ENCODE measurements at places on chromosomes 7 and 10.

DNA sequence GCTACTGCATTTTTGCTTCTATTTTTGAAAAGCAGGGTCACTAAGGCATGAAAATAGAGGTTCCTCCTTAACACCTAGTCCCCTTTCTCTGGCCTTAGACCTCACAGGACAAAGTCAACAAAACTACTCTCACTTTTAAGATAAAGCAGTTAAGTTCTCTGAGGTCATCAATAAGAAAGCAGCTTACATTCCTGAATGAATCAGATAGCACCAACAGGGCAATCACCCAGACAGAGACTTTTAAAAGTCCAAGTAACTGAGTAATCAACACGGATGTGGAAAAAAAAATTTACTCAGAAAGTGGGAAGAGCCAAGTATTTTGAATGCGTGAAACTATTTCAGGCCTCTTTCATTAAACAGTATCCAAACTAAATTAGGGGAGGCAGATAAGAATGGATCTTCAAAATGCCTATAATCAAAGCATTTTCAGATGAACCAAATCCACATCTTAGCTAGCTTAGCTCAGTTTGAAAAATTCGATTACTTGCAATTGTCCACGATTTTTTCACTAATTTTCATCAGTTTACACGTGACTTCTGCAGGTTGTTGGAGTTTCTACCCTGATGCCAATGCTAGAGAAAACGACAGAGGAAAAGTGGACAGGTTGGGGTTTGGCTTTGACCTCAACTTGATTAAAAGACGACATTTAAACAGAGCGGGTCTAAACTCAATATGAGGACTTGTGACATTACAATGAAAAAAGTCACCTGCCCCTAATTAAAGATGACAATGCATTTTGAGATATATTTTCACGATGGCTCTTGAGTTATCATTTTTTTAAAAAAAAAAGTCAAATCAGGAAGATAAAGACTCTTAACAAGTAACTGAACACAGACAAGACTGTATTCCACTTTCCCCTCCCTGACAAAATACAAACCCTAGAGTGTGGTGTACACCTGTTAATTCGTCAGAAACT is 1.6 kb downstream of the BEND7 start:
- DNase-seq: no peak

- DNase-seq: no peak
Observed at GRCh38 chr10:82942286-82943099, 1067.5 kb downstream of the NRG3 start.

DNA sequence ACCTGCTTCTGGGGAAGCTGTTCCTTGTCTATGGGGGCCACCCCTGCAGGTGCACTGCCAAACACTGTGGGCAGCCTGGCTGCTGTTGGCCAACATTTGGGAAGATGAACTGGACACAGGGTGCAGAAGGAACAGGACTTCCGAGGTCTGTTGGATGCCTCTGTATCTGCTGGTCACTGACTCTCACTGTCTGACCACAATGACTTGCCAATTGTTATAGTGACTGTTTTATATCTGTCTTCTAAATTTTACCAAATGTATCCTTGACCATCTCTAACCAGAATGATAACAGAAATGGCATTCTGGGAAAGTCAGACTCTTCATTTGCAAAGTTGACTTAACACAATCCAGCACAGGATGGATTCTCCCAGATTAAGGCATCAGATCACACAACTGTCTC is 214.0 kb upstream of the PRSS58 start:
- no peak for DNase-seq

DNA sequence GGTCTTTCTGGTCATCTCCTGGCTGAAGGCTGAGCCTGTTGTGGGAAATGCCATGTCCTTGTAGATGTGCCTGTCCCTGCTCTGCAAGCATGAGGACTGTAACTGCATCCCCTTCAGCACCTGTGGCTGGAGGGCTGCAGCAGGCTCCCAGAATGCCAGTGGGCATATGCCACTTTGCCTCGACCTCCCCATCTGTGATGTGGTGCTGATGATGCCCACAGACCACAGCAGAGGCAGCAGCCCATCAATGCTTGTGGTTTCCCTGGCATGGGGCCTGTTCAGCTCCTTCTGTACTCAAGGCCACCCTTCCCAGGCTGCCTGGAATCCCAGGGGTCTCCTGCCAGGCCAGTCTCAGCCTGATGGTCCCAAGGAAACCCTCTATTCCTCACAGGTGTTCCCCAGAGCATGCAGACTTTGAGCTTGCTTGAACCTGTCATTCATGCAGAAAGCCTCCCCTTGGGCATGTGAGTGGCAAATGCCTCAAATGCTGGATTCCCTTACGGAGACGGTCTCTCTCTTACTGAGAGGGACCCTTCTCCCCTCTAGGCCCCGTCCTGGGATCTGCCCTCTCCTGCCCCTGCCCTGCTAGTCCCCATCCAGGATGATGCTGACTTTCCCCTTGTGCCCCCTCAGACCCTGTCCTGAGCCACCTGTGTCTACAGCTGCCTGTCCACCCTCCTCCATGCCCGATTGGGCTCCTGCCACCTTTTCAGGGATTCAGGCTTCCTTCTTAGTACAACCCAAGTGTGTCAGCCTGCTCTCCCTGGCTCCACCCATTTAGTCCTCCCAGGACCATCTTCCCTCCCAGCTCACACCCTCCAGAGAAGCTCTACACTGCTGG is 50.9 kb upstream of the ANTXRL start:
- DNase-seq: no peak

- DNase-seq: no peak
Observed at GRCh38 chr10:112951359-112952281, 1.6 kb downstream of the TCF7L2 start.

GRCh38 chr7:1844951-1845390 is 174.9 kb downstream of the ELFN1 start:
- DNase-seq: no peak

GRCh38 chr7:18900803-18901202 is 216.6 kb downstream of the TWIST1 start:
- no peak for DNase-seq

DNA sequence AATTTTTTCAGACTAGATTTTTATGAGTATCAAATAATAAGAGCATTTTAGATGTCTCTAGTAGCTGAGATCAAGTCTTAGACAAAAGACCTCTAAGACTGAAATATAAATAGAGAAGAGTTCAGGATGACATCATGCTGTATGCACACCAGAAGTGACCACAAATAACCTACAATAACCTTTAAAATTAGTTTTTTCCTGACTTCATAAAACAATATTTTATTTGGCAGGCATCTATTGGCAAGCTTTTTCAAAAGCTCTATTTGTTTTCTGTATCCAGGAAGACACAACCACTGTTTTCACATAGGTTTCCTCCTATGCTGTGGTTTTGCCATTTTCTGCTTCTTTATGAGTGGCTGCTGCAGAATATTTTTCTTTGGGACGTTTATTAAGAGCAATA is 359.1 kb downstream of the CRPPA start:
- DNase-seq: no peak

DNA sequence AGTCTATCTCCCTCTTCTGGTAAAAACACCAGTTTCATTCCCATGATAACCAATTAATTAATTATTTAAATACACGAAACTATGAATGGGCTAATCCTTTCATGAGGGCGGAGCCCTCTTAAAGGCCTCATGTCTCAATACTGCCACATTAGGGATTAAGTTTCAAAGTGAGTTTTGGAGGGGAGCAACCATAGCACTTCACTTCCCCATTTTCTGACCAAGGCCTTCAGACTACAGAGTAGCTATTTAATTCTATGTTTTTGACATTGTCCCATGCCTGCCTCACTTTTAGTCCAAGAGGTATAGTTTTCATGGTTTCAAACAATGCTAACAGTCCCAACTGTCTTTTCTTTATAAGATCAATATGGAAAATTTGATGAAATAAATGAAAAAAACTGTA is 618.6 kb downstream of the ZWINT start:
- DNase-seq: no peak

DNA sequence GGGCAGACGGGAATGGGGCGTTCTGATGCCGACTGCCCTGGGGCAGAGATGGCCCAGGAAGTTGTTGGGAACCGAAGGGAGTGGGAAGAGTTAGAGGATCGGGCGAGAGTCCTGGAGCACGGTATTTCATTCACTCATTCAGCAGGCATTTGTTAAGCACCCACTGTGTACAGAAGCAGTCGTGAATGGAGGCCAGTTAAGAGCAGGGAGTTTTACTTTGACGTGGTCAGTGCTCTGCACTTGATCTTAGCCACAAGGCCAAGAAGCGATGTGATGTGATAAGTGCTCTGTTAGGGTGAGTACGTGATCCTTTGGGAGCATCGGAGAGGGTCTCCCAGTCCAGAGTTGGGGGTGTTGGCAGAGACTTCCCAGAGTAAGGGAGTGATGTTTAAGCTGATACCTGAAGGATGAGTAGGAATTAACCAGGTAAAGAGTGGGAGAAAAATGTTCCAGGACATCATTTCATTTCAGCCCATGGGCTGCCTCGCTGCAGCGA is 890 bp downstream of the ZFYVE27 start:
- no peak for DNase-seq

GRCh38 chr10:102462512-102463054 is 11.2 kb upstream of the C10orf95 start:
- DNase-seq: no peak

- DNase-seq: no peak
Observed at GRCh38 chr10:103278862-103279298, 1.9 kb downstream of the INA start.

GRCh38 chr10:49351669-49352068 is 44.2 kb downstream of the DRGX start:
- no peak for DNase-seq

DNA sequence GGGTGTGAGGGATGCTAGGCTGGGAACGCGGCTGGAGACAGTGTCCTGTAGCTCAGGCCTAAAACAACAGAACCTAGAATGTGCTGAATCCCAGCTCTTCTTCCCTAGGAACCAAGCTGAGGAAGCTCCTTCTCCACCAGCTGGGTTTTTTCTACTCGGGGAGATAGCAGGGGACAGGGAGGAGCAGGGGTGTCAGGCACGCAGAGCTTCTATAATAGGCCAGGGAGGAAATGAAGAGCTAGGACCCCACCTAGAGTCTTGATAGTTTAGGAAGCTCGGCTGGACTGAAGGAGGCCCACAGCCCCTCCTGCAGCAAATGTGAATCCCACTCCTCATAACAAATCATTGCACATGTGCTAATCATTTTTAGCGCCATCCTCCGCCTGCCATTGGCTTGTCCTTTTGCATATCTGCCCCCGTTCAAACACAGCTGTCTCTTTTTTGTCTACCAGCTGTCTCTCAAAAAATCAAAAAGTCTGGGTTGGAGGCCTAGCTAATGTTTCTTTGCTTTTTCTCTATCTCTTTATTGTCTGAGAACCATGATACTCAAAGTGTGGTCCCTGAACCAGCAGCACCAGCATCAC is 24.1 kb upstream of the FAM180A start:
- no peak for DNase-seq

- DNase-seq: no peak
Observed at GRCh38 chr10:113239566-113240350, 289.7 kb downstream of the TCF7L2 start.

DNA sequence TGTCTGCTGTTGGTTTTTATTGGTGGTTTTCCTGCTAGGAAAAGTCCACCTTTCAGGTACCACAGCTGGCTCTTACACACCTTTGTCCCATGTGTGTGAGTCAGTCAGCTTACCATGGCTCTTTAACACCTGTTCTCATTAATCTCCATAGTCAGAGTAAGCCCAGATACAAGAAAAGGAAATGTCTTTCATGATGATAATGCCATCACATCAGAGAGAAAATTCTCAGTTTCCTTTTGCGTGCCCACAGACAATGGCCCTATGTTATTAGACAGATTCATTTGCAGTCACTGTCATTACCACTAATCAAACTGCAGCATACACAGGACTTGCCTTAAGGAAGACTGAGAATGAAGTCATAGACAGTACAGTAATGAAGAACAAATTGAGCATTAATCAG is 1583.6 kb upstream of the LRRTM3 start:
- DNase-seq: no peak

DNA sequence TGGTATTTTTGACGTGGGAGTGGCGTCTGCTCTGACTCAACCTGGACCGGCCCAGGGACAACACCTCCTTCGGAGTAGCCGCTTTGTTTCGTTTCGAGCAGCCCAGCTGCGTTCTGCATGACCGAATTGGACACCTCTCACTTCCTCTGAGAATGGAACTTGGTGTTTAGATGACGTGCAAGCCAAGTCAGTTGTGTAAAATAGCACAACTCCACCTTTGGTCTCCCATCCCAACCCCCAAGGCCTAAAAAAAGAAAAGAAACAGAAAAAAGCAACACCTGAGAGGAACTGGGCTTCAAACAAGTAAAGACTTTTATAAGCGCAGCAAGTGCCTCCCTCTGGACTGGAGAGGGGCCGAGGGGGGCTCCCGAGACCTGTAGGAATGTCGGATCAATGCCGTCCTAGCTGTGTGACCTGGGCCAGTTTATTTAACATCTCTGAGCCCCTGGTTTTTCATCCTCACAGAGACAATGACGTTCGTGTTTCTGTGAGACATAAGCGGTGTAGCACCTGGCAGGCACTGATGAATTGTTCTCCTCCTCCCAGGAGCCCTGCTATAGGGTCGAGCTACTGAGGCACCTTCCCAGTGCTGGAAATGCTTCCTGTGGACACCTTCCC is 52.0 kb upstream of the SMNDC1 start:
- DNase-seq: peak; percentile 34

DNA sequence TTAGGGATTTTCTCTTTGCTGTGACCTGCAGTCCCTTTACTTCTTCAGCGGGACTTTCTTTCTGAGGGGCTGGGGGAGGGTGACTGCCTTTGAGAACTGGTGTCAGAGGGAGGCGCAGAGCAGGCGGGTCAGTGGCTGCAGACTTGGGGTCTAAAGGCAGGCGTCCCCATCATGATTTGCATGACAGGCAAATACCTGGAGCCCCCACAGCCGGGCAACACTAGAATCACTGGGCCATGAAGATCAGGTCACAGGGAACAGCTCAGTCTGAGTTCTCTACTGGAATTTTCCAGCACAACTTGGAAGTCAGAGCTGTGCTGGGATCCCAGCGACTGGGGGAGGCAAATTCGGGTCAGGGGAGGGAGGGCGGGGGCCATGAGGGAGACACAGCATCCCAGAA is 29.2 kb upstream of the PITRM1 start:
- DNase-seq: no peak

DNA sequence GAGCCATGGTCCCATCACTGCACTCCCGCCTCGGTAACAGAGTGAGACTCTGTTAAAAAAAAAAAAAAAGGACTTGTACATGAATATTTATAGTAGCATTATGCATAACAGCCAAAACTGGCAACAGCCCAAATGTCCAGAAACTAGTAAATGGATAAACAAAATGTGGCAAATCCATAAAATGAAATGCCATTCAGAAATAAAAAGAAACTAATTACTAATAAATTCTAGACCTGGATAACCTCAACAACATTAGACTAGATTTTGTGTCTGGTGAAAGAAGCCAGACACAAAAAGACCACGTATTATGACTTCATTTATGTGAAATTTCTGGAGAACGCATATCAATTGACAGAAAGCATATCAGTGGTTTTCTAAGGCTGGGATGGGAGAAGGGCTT is 74.5 kb downstream of the HPSE2 start:
- no peak for DNase-seq

DNA sequence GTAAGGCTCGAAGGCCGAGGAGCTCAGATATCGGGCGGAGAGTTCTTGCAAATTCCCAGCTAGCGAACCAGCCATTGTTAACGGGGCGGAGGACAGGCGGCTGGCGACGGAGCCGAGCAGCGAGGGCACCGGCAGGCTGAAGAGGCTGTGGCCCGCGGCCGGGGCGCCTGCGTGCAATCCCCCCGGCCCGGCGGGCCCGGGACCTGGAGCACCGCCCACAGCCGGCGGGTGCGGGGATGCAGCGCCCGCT is 4.1 kb downstream of the VAX1 start:
- no peak for DNase-seq

- no peak for DNase-seq
Observed at GRCh38 chr7:41890631-41891274, 187.9 kb upstream of the INHBA start.

- DNase-seq: no peak
Observed at GRCh38 chr10:90412582-90412981, 445.3 kb downstream of the HTR7 start.

- no peak for DNase-seq
Observed at GRCh38 chr10:79445977-79446757, 743 bp upstream of the ZCCHC24 start.
